ENCODE measurements at places on chromosomes 5 and 9. TPM values are rescaled to one million over a fixed set of nuclear protein-coding genes. Genes with fewer than 3 reads are reported as not detected.

DNA sequence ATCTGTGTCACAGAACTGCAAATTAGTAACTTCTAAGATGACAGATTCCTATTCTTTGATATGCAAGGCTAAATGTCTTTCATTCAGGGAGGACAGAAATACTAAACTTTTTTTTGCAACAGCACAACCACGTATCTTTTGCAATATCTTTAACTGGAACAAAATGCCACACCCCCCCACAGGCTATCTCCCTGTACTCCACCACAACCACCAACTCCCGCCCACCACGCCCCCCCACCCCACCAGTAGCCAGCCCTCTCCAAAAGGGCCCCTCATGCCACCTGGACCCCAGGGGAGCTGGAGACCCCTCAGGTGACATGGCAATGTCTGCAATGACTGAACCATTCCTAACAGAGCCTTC is 131.8 kb downstream of the ROR2 start:
- no peak for DNase-seq

GRCh38 chr9:125438506-125439433 is 177.1 kb downstream of the GAPVD1 start:
- DNase-seq = no peak

DNA sequence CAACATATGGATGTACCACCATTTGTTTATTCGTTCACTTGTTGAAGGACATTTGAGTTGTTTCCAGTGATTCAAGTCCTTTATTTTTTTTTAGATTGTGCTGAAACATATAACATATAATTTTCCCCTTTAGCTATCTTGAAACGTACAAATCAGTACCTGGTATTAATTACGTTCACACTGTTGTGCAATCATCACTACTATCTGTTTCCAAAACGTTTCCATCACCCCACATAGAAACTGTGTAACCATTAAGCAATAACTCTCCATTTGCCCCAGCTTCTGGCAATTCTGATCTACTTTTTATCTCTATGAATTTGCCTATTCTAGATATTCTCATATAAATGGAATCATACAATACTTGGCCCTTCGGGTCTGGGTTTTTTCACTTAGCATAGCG is 116.0 kb downstream of the FGF1 start:
- no peak for DNase-seq

DNA sequence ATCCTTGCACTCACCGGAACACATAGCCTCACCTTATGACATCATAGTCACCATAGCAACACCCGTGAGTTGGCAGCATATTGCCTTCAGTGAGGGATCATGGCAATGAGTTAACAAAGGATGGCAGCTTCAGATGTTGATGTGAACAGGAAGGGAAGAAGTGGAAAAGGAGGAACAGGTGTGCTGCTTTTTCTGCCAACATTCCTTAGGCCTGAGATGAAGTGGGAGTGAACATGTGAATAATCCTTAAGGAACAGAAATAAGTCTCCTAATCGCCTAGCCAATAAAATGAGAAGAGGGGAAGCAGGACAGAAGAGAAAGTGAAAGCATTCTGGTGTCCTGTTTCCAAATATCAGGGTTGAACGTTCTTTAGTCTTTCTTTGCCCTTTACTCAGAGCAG is 360.0 kb downstream of the BRINP1 start:
- DNase-seq = no peak

GRCh38 chr9:133059623-133060022 is 2.2 kb upstream of the CEL start:
- no peak for DNase-seq

DNA sequence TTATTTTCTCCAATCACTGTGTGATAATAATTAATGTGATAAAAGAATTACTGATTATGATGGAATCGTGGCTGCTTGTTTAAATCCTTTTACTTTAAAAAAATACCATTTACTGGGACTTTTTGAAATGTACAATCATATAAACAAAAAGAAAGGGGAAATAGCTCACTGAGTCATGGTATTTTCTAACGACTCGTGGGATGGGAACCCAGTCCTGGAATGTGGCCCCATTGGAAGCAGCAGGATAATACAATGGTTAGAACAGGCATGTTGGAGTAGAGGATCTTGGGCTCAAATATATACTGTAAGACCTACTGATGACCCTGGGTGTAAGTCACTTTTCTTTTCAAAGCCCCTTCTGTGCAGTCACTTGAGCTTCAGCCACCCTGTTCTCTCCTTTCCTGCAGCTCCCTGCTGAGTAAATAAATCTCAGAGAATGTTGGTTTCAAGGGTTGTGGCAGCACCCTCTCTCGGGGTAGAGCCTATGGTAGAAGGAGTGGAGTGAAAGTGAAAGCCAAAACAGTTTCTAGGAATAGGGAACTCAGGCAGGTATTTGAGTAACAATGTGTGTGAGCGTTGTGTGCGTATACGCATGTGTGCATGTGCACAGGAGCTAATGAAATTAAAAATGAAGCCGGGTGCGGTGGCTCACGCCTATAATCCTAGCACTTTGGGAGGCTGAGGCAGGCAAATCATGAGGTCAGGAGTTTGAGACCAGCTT is 40.8 kb upstream of the LARP1 start:
- no peak for DNase-seq

DNA sequence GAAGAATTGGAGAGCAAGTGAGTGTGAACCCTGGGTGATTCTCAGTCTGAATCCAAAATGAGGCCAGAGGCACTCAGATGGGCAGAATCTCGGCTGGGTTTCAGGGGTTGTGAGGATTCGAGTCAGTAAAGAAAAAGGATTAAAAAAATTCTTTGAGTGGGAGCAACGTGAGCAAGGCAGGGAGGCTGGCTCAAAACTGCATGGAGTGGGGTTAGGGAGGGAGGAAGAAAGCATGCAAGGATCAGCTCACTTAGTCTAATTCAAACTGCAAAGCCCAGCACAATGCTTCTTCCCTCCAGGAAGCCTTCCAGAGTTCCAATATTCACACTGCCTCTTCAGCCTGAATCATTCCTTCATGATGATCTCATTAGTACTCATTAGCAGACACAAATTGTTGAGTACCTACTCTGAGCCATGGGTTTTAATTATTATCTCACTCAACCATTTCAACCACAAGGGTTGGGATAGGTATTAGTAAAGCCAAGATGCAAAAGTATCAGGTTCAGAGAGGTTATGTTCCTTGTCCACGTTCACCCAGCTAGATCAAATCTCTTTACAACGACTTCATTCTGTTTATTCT is 95.8 kb downstream of the BRINP1 start:
- no peak for DNase-seq

DNA sequence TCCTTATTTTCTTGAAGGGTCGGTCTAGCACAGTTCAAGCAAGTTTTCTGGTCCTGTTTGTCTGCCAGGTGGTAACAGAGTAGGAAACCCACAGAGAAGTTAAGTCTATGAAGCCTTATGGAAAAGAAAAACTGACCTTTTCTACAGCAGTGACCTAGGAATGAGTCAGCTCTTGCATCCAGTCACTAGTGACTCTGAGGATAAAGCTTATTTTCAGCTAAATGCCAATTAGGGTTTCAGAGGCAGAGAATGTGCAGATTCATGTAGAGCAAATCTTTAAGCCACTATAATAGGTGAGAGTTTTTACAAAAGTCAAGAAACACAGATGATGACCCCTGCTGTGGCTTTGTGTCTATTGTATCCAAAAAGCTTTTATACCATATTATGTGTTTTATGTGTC is 100.7 kb downstream of the CWC27 start:
- peak; percentile 12 for DNase-seq

DNA sequence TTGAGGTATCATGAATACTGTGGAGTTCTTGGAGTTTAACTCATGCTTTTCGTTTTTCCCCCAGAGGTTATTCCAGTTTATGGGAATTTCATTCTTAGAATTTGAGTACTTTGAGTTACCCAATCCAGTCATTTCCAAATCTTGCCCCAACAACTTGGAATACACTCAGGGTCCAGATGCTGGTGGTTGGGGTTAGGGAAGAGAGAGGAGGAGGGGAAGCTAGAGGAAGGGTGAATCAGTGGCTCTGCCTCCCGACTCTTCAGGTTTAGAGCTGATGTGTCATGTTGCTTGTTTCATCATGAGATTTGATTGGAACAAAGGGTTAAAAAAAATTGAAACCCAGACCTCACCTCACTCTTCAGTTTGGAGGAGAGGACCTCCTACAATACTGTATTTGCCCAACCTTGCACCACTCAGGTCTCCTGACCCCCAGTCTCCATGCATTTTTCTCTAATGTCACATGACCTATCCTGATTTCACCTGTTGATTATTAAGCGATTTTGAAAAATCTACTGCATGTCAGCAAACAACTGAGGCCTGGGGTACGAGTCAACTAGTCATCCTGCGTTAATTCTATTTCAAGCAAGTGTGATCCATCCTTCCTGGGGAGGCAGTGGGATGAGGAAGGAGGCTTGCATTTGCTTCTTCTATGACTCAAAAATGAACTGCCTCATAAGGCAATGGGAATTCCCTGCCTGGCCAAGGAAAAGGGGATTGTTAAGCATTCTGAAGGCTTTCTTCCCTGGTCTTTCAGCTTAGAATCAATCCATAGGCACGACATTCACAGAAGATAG is 6.2 kb upstream of the SLC1A3 start:
- no peak for DNase-seq

- no peak for DNase-seq
Measured at GRCh38 chr9:124222918-124223720, 34.6 kb upstream of the NEK6 start.

- no peak for DNase-seq
Measured at GRCh38 chr5:17123010-17123409, 94.4 kb upstream of the BASP1 start.

- no peak for DNase-seq
Measured at GRCh38 chr5:93477816-93478215, 103.2 kb downstream of the NR2F1-AS1 start.

DNA sequence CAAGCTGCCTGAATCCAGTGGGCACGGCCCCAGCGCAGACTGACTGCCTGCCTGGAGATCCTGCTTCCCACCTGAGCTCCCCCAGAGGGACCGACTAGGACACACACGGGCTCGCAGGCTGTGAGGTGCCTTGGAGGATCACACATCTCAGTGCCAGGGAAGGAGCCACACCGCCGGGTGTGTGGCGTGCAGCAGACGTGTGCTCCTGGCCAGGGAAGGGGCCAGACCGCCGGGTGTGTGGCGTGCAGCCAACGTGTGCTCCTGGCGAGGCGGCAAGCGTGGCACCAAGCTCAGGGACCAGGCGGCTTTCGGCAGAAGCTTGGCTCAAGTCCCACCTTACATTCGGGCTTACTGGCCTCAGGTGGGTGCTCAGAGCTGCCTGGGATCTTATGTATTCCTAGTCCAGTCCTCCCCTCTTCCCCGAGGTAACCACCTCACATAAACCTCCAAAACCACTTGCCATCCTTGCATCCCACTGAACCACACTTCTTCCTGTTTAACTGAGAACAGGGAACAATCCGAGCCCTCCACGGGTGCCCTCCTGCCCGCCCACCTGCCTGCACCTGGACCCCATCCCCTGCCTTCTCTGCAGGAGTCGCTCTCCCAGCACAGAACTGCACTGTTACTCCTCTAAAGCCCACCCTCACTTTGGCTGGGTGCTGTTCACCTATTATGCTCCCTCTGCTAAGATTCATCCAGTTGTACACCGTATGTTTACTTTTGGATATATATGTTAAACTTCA is 22.4 kb upstream of the MRNIP start:
- DNase-seq = no peak

DNA sequence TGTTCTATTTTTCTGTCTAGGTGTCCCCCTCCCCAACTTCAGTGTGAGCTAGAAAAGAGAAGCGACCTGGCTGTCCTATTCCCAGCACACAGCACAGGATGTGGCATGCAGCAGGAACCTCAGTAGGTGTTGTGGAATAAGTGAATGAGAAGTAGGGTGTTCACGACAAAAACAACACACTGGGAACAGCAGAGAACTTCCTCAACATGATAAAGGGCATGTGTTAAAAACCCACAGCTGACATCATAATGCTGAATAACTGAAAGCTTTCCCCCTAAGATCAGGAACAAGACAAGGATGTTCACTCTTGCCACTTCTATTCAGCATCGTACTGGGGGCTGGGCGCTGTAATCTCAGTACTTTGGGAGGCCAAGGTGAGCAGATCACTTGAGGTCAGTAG is 155.6 kb upstream of the ZNF618 start:
- no peak for DNase-seq

Gene SHOC1
- total RNA-seq = 1.1 TPM

Gene ZDHHC11B
- 3.8 TPM for total RNA-seq

Gene SHISAL2B
- total RNA-seq = not detected

Gene LPAR1
- 7.4 TPM for total RNA-seq

Gene F12
- total RNA-seq = 30.0 TPM

Gene GFI1B
- total RNA-seq = 0.20 TPM
